KBM-7 (cell line): ENCODE measurements at places on chromosomes 3 and 15.

- no peak for DNase-seq
Observed at GRCh38 chr3:15309662-15310335, 22.6 kb downstream of the SH3BP5 start.

- no peak for DNase-seq
Observed at GRCh38 chr3:105944276-105944675, 75.5 kb upstream of the CBLB start.

- no peak for DNase-seq
Observed at GRCh38 chr3:12194669-12195161, 36.0 kb upstream of the TIMP4 start.

- DNase-seq: no peak
Observed at GRCh38 chr3:129081503-129081902, 20.9 kb downstream of the GP9 start.
